ENCODE measurements at places on chromosomes 13 and 19.

DNA sequence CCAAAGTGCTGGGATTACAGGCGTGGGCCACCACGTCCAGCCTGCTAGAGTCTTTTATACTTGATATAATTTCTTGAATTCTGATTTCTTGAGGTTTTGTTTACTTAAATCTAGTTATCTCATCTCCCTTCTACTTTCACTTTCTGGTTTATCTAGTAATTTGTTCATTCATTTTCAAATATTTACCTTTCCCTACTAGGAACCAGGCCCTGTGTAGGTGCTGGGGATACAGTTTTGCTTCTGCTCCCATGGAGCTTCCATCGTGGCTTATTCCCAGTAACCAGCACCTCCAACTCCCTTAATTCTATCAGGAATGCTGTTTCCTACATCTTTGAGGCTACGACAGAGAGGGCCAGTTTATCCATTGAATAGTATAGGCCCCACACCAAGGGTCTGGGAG, 24.1 kb upstream of the TRIM13 start:
- no peak for DNase-seq

GRCh38 chr13:100130930-100131511, 42.1 kb downstream of the PCCA start:
- DNase-seq: no peak

DNA sequence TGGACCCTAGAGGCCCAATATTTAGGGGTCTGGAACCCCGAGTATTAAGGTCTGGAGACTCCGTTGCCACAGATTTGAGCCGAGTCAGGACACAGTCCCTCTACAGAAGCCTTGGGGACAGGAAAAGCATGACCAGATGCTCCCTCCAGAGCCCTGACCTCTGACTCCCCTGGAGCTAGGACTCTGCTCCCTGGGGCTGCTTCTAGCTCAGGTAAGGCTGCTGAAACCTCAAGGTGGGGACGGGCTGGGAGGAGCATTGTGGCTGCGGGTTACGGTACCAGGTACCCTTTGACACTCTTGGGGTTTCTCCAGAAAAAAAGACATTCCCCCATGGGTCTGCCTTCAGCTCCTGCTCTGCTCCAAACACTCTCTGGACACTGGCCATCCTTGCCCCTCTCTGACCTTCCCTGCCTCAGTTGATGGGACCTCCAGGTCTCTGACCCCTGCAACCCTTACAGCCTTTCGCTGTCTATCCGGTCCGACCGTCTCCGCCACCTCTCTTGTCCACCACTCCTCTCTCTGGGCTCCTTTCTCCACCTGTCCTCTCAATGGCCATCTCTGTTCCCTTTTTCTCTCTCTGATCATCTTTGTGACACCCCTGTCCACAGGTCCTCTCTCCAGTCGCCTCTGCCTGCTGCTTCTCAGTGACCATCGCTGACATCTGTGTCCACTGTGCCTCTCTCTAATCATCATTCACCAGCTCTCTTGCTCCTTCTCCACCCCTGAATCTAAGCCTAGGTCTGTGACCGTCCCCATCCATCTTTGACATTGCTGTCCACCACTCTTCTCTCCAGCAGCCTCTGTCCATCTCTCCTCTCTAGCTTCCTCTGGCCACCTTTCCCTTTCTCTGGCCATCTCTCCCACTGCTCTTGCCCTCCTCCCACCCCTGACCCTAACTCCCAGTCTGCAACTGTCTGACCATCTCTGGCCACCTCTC, 1.4 kb downstream of the LRFN3 start:
- DNase-seq: no peak

- no peak for DNase-seq
These were observed 19.2 kb downstream of the NAXD start for GRCh38 chr13:110634558-110634957.

GRCh38 chr19:38252941-38253691, 3.1 kb downstream of the PPP1R14A start:
- no peak for DNase-seq

DNA sequence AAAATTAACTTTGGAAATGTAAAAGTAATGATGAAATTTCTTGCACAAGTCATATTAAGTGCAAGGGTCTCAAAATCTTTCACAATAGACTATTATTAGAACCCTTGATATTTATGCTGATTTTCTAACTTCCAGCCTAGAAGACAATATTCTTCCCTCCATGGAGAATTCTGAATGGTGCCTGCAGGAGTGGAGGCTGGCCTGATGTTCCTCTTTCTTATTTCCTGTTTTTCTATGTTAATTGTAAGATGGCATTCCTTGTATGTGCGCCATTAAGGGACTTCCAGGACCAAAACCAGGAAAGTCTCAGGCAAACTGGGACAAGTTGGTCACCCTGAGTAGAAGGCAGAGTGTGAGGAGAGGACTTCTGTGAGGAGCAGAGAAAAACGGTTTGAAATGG, 294.9 kb downstream of the DLEU7 start:
- DNase-seq: no peak

GRCh38 chr13:113493315-113493951, 2.9 kb upstream of the DCUN1D2 start:
- no peak for DNase-seq

- no peak for DNase-seq
These were observed 1.5 kb upstream of the SLC17A7 start for GRCh38 chr19:49442771-49443365.

- DNase-seq: no peak
These were observed 13.7 kb upstream of the MAP3K10 start for GRCh38 chr19:40177286-40178070.

DNA sequence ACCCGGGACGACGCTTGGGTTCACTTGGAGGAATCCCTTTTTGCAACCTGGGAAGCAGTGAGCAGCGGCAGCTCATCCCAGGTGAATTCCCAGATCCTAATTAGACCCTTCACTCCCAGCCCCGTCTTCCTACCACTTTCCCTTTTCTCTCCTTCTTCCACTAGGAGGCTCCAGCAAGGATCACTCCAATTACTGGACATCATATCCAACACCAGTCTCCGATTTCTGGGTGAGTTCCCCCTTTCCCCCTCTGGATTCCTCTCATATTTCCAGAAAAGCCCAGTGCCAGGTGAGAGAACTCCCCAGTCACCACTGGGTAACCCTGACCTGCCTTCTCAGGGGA, 17.1 kb upstream of the ZSCAN4 start:
- DNase-seq: no peak

- DNase-seq: no peak
These were observed 2.5 kb upstream of the FBXL3 start for GRCh38 chr13:77029436-77029835.

GRCh38 chr13:110447801-110448200, 113.7 kb downstream of the RAB20 start:
- no peak for DNase-seq

- DNase-seq: peak; percentile 41
These were observed at the start of gene C19orf12 for GRCh38 chr19:29714953-29715700. Gene C19orf12, minus strand, starts transcription at chr19:29715261. Its CDS starts 6,848 bp downstream, at chr19:29708413.

GRCh38 chr19:31546205-31546960, 197.1 kb upstream of the TSHZ3 start:
- no peak for DNase-seq

GRCh38 chr13:107838588-107839161, 376.7 kb downstream of the LIG4 start:
- no peak for DNase-seq

DNA sequence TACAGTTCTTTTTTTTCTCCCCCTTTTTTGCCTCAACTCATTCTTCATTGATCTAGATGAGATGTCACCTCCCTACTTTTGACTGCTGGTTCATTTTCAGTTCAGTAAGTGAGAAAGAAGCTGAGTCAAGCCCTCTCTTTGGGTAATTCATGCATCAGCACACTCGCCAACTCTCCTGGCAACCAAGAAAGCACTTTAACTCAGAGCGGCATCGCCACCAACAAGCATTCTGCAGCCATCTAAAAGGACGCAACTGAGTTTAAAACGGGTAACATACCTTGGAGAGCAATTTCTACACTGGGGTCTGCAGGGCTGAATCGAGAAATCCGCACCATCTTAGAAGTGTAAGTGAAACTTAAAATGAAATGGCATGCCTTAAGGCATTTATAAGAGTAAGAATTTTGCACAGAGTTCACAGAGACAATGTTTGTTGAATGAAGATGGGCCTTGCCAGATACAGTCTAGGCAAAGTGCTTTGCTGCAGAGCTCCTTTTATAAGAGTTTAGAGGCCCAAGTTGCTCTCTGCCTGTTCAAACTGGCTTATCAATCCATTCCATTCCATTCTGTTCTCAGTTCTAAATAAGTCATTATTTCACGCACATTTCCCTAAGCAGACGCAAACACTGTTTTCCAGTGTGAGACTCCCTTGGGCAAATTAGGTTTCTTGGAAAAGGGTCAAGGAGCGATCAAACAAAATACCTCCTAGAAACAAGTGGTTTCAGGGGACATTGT, 338.0 kb downstream of the ENOX1 start:
- DNase-seq: no peak

GRCh38 chr13:32008518-32009175, 22.9 kb upstream of the FRY start:
- DNase-seq: no peak

DNA sequence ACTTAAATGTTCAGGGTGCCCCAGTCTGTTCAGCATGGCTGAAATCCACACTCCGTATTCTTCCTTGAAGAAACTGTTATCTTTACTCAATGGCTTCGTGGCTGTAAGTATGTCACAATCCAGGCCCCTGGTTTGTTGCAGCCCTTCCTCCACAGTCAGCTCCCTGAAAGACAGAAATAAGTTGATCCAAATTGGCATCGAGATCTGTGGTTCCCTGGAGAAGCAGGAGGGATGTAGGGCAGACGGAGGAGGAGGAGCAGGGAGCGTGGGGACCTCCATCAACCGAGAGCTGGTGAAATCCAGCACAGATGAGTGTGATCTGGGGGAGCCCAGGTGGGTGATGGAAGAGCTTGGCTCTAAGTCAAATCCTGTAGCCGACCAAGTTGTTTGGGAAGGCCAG, 304 bp downstream of the TSPAN16 start:
- DNase-seq: no peak

- DNase-seq: no peak
These were observed 6.9 kb downstream of the CBARP start for GRCh38 chr19:1230783-1231489.

GRCh38 chr13:101718496-101718895, 266.0 kb downstream of the ITGBL1 start:
- no peak for DNase-seq

- peak; percentile 33 for DNase-seq
These were observed 11.7 kb downstream of the CIC start for GRCh38 chr19:42280815-42281145.

DNA sequence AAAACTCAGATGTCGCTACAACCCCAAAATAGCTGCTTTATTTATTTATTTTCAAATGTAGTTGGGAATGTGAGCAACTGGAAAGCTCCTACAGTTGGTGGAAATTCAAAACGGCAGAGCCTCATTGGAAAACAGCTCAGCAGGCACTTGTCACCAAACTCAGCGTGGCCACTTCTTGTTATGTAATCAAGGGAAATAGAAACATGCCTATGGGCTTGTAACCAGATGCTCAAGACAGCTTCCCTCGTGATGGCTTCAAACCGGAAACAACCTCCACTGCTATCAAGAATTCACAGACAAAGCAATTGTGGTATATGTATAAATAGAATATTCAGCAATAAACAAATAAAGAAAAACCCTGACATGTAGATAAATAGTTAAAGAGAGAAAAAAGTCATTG, 627.8 kb upstream of the SLC10A2 start:
- no peak for DNase-seq

DNA sequence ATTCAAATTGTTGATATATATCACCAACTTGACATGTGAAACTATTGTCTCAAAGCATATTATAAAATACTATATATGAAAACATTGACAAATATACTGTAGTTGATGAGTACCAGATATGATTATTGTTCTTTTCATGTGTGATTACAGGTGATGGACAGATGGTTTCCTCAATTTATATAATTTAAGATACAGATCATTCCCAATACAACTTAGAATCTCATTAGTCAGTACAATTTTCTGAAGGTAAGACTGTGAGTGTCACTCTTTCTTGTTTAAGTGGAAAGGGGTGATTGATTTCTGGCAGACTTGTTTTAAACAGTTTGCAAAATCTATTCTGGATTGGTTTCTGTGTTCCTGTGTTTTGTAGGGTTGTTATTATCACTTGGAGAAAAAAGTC, 498.8 kb downstream of the IRS2 start:
- DNase-seq: no peak

DNA sequence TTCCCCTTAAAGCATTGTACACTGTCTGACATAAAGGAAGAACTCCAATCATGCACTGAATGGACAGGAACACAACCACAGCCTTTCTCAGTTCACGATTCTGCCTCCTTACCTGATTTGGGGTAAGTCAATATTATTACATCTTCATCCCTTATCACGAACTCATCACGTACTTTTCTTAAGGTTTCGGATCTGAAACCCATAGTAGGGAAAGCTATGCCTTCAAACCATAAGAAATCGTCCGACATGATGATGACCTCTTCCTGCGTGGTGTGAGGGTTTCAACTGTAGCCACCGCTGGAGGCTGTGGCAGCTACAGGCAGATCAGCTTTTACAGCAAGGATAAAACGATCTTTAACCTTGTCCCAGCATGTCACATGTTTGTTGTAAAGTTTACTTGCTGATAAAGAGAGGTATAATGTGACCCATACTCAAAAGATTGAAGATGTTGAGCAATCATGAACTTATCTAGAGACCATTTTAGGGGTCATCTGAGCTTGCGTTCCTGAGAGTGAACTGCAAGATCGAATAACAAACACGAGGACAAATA, at the start of gene SULT2A1:
SULT2A1 (minus strand) TSS at position 306 of the 550 bp plus-strand sequence; CDS start at position 248, 58 bp downstream.
- no peak for DNase-seq

DNA sequence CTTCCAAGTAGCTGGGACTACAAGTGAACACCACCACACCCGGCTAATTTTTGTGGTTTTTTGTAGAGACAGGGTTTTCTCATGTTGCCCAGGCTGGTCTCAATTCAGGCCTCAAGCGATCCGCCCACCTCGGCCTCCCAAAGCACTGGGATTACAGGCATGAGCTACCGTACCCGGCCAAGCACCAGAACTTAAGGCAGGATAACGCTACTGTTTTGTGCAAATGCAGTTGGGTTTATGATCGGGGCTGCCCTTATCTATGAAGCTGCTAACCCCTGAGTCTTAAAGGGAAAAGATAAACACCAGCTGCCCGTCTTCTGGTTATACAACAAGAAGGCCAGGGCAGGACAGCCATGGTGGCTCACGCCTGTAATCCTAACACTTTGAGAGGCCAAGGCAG, 12.6 kb upstream of the TM6SF2 start:
- no peak for DNase-seq

DNA sequence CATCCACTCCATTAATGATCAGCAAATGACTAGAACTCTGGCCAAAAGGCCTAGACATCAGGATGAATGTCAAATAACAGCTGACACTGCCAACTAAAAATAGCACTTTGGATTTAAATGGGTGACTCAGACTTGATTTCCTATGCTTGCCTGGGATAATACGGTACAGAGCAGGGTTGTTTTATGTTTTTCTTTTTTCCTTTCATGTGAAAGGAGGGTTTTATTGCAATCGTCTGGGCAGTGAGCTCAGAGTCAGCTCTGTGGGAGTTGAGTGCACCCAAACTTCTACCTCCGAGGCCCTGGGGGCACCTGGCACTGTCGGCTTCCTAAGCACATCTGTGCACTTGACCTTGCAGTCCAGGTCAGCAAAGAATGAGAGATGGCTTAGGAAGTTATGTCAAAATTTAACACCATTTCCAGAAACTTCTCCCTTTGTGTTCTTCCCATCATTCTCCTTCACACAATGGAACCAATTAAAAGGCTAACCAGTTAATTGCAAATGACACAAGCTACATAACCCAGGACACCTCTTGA, 134.1 kb downstream of the LACC1 start:
- no peak for DNase-seq
